ENCODE measurements at places on chromosomes 3 and 15.

GRCh38 chr3:156615592-156616173 is 58.7 kb upstream of the TIPARP start:
- DNase-seq: no peak

- no peak for DNase-seq
Measured at GRCh38 chr3:99755831-99756230, 61.8 kb upstream of the CMSS1 start.

- DNase-seq: no peak
Measured at GRCh38 chr15:62896380-62896866, 146.1 kb upstream of the TPM1 start.

DNA sequence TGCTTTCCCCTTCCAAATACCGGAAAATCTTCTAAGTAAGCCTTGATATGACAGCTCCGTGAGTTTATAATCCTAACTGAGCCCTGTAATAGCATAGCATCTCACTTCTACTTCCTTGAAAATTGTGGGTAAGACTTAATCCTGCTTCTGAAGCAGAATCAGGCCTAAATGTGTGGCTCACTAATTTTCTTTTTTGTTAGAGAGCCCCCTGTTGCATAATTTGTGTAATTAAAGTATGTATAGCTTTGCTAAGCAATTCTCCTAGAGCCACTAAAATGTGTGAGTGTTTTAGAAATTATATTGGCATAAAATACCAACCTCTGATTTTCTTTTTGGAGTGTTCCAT is 304.4 kb downstream of the FGF12 start:
- no peak for DNase-seq

- peak; percentile 35 for DNase-seq
Measured at GRCh38 chr3:115692887-115693524, 69.7 kb downstream of the GAP43 start.

DNA sequence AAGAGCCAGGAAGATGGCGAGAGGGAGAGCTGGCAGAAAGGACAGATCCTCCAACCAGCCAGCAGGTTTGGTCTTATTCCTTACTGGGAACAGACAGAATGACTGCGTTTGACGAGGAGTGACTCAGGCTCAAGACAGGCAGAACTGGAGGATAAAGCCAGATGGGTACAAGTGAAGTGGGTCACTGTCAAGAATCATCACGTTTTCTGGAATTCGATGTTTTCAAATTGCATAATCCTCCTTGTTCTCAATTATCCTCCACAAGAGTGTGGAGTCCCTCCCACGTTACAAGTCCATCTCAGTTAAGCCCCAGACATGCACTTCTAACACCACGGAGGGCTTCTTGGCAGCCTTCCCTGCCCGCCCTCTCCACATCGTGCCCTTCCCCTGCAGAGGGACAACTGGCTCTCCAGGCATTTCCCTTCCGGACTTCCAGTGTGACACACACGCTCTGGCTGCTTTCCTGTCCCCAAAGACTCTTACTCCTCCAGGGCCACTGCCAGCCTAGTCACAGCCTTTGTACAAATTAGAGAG is 183.1 kb downstream of the CHST2 start:
- DNase-seq: no peak

DNA sequence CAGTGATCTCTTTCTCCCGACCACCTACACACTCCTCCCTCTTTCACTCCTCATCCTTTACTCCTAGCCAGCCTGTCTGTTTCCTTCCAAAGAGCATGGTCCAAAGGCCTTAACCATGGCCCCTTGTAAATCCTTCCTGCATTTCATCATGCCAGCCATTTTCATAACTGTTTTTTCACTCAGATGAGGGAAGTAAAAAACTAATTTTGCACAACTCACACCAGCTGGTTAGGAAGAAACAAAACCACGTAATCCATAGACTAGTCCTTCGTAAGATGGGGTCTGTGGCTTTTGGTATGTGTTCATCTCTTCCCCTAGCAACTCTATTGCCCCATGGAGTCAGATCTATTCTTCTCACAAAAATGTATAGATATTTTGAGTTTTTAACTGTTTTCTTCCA is 187.8 kb downstream of the SHOX2 start:
- no peak for DNase-seq

- no peak for DNase-seq
Measured at GRCh38 chr3:78154521-78155186, 1114.8 kb downstream of the ROBO2 start.

- no peak for DNase-seq
Measured at GRCh38 chr15:22780267-22780666, 6.2 kb upstream of the NIPA1 start.
